ENCODE measurements at places on chromosomes 3 and 15.

DNA sequence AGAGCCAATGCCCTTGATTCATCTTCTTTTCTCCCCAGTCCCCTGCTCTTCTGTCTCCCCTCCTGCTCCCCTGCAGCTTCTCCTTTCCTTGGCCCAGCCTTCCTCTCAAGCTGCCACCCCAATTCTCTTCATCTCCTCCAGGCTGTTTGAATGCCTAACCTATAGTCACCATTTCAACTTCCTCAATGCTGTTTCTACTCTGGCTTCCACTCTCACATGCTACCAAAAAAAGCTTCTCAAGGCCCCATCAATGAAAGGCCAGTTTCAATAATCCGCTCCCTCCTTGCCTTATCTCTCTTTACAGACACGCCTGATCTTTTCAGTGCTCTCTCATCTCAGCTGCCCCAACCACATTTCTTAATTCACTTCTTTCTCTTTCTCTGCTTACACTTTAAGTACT is 212.2 kb upstream of the GPR149 start:
- no peak for DNase-seq

DNA sequence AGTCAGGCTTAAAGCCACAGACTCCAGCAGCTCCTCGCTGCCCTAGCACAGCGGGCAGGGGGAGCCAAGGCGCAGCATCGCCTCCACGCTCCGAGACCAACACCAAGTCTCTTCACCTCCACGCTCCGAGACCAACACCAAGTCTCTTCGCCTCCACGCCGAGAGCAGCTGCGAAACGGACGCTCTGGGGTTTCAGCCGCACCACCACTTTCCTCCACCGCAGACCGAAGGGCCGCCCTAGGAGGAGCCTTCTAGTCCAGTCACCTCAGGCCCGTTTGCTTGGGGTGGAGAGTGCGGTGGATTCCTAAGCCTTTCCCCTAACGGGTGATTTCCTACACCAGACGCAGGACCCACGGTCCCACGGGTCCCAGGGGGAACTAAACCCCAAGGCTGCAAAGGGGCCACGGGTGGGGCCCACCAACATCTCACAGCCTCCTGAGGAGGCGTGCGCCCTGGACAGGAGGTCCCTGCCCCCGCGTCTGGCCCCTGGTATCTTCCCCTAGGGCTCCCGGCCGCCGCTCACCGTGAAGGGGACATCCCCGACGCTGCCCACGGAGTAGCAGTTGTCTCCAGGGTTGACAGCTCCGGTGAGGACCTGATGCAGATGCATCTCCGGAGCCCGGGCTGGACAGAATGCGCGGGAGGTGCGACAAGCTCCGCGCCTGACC is 501 bp downstream of the DMXL2 start:
- peak; percentile 59 for DNase-seq

DNA sequence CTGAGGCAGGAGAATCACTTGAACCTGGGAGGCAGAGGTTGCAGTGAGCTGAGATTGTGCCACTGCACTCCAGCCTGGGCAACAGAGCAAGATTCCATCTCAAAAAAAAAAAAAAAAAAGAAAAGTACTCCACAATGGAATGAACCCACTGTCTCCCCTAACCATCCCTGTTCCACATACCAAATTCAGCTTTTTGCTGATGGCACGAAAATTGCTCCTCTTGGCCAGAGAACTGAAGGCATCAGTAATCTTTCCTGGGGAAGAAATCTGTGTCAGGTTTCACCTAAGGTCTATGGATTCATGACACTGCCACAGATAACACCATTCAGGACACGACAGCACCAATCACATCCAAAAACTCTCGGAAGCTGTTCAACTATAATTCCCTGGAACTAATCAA is 6.9 kb upstream of the PRC1 start:
- no peak for DNase-seq

DNA sequence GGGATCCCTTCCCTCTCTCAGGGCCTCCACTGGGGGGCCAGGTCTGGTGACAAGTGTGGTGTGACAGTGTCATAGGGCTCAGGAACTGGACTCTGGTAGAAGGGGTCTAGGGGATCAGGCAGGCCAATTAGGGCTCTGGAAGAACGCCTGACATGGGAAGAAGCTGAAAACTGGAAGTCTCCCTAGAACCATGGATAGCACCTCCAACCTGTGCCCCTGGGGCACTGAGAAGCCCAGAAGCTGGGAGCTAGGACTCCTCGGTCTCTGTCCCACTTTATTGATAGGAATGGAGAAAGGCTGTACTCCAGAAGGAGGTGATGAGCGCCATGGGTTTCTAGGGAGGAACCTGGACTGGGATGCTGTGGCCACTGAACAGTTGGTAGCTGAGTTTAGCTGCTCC is 30.7 kb downstream of the INSYN1 start:
- DNase-seq: no peak

DNA sequence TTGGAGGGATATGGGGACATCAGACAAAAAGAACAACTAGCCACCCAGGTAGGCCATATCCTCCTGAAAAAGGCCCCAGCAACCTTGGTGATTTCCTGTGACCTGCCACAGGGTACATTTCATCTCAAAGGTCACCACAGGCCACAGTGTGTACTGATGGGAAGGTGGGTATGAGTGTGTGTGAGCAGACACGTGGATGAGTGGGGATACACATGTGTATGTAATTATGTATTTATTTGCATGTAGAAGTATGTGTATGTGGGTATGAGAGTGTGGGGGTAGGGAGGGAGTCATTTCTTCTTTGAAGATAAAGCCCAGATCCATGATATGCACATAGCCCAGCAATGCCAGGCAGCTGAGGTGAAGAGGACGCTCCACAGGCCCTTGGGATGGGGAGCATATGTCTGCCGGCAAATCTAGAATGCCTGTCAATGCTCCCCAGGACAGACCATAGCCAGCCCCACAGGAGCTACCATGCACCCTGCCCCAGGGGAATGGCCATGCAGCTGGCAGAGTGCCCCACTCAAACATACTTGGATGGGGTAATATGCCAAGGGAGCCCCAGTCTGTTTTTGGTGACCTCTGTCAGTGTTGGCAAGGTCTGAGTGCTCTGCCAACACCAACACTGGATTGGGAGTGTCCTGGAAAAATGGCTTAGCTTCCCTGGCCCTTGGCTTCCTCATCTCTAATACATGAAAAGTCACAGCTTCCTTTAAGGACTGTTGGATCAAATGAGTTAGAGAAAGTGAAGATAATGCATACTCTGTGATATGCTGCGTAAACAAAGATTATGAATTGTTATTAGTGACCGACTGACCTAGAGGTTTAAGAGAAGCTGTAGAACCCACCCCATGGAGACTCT is 42.4 kb downstream of the RAB6B start:
- DNase-seq: no peak

- DNase-seq: no peak
Measured at GRCh38 chr3:9402410-9403228, 5.2 kb downstream of the SETD5 start.

DNA sequence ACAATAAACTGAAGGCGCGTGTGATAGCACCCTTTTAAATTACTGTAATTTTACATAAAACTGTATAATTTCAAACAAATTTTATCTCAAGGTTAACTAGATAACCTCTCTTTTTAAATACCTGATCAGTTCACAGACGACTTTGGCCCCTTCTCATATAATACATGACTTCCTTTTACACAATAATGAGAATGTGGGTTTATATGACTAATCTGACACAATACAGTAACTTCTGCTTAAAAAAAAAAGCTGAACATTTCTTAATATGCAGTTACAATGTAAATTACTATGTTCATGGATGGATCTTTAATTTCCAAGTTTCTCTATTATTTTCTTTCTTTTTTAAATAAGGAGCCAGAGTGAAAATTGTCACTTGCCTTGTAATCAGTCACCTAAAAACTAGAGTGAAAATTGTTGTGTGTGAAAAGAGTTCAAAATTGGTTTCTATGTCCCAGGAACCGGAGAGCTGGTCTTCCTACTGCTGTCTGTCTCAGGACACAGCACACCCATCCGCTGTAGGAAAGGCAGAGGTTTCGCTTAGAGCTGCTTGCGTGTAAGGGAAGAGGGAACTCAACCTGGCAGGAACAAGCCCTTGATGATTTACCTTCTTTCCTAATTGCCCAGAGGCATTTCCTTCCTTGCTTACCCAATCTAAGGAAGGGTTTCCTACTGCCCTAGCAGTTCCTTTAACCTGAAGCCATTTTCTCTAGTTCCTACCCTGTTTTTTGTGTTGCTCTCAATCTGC is 33.3 kb downstream of the PLD1 start:
- no peak for DNase-seq

- DNase-seq: peak; percentile 54
Measured at GRCh38 chr15:70281811-70282307, 184.1 kb upstream of the TLE3 start.

DNA sequence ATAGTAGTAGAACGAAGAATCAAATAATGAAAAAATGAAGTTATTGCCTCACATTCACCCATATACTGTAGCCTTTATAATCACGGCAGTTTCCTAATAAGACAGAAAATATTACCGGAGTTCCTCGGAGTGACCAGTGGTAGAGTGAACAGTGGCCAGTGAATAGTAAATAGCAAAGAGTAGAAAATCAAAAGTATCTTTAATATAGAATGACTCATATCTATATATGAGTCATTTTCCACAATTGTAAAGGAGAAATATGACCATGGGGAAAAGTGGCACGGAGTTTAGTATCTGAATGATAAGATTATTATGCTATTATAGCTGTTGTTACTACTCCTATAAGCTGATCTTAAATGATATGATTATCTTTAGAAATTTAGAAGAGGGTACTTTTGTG is 38.5 kb downstream of the ZBTB20 start:
- DNase-seq: no peak
